Naive thymus-derived CD8-positive, alpha-beta T cell (primary cell): ENCODE measurements at places on chromosomes 6 and 20.
A peak's percentile ranks its signal among the peaks of the same experiment; 100 is the strongest.

- peak overlapping the region; percentile 63 for H3K4me3 ChIP-seq
- H3K27me3 ChIP-seq = no peaks in the 10 kb centered on the region
- H3K27ac ChIP-seq = peak overlapping the region; percentile 97
- no peak for DNase-seq
Measured at GRCh38 chr20:36465109-36466080, 75.9 kb upstream of the MYL9 start.

- DNase-seq = no peak
- peaks cover 11% of the 10 kb centered on the region for H3K4me1 ChIP-seq
- H3K4me3 ChIP-seq = no peak overlapping the region
Measured at GRCh38 chr20:2657241-2657640, 4.8 kb downstream of the NOP56 start.

GRCh38 chr6:119511024-119511423 lies 161.5 kb upstream of the MAN1A1 start:
- H3K27ac ChIP-seq = no peak overlapping the region
- H3K4me3 ChIP-seq = no peak overlapping the region
- H3K27me3 ChIP-seq = no peaks in the 10 kb centered on the region
- H3K36me3 ChIP-seq = no peaks in the 10 kb centered on the region
- H3K4me1 ChIP-seq = no peaks in the 10 kb centered on the region

DNA sequence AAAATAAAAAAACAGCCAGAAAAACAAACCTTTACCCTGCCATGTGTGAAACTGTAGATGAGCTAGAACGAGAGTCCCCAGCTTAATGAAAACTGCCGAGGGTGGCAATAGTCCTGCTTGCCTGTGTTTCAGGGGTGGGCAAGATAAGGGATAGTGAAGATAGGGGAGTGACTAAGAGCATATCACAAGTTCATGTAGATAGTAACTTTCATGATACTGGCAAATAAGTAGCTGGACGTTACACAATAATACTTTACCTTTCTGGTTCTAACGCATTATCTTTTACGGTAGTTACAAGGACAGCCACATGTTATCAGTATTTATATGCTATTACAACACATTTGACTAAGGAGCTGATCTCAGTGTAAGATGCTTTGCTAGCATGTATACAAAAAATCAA lies 9.3 kb upstream of the FBXO9 start:
- H3K27ac ChIP-seq = no peak overlapping the region
- DNase-seq = no peak
- H3K4me1 ChIP-seq = peaks cover 39% of the 10 kb centered on the region
- H3K27me3 ChIP-seq = no peaks in the 10 kb centered on the region
- peaks cover 13% of the 10 kb centered on the region for H3K36me3 ChIP-seq

GRCh38 chr20:1242530-1242929 lies 16.7 kb downstream of the RAD21L1 start:
- no peaks in the 10 kb centered on the region for H3K27me3 ChIP-seq
- peaks cover 2% of the 10 kb centered on the region for H3K4me1 ChIP-seq
- no peak for DNase-seq
- H3K4me3 ChIP-seq = no peak overlapping the region
- no peak overlapping the region for H3K27ac ChIP-seq
